ENCODE measurements at places on chromosomes 3 and 15. TPM values are rescaled to one million over a fixed set of nuclear protein-coding genes. Genes with fewer than 3 reads are reported as not detected.

MITF gene
- total RNA-seq = 39.5 TPM

SPINK8 gene
- not detected for total RNA-seq

HYAL1 gene
- total RNA-seq = 6.3 TPM

HOMER2 gene
- total RNA-seq = 27.0 TPM

TRIM42 gene
- total RNA-seq = not detected

AMIGO3 gene
- 0.41 TPM for total RNA-seq

ACKR4 gene
- 1.9 TPM for total RNA-seq

MAP6D1 gene
- total RNA-seq = 4.0 TPM

IMPG2 gene
- 0.70 TPM for total RNA-seq

GPR171 gene
- total RNA-seq = 13.7 TPM

LXN gene
- 21.3 TPM for total RNA-seq

PIGBOS1 gene
- total RNA-seq = 15.6 TPM

KNG1 gene
- total RNA-seq = 116 TPM

MAP1A gene
- total RNA-seq = 7.2 TPM

SCN5A gene
- total RNA-seq = 0.76 TPM

CYP19A1 gene
- not detected for total RNA-seq

KLHL40 gene
- 38.8 TPM for total RNA-seq

ARRDC4 gene
- 27.7 TPM for total RNA-seq

THAP10 gene
- total RNA-seq = 2.8 TPM

ZBTB20 gene
- 80.8 TPM for total RNA-seq

PAQR5 gene
- total RNA-seq = 32.4 TPM

TGM5 gene
- total RNA-seq = not detected

Measured in metanephros (tissue), 2 donors.